ENCODE measurements at places on chromosomes 1 and 21.
A peak's percentile ranks its signal among the peaks of the same experiment; 100 is the strongest.

DNA sequence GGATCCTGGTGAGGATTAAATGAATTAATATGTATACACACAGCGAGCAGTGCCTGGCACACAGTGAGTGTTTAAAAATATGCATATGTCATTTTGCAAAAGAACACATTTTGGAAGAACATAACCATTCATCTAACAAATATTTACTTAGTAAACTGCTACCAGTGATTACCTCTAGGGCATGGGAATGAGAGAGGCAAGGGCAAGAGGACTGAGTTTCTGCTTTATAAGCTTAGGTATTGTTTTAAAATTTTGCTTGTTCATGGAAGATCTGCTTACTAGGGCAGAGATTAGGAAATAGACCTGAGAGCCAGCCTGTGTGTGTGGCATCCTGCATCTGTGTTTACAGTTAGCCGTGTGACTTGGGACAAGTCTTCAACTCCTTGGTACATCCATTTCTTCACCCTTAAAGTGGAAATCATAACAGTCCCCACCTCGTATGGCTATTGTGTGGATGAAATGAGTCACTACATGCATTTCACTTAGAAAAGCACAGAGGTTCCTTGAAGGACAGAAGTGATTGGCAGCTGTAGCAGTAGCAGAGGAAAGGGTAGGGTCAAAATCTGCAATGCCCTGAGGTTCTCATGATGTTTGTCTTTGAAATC lies 198.5 kb upstream of the FMN2 start:
- DNase-seq, result peak; percentile 9

DNA sequence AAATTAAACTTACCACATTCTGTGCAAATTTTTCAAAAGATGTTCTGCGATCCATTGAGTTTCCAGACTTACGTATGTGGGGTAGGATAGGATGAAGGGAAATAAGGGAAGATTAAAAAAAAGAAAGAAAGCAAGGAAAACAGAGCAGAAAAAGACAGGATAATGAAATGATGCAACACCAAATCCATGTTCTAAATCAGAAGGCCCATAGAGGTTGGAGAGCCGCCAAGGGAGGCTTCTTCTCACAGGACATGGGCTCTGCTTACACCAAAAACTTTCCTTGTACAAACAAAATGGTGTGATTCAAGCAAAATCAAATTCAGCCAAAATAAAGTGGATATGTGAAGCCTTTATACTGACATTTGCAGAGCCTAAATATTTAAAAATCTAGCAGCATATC lies 189.5 kb upstream of the GREM2 start:
- no peak for DNase-seq

- no peak for DNase-seq
These were observed 59.7 kb downstream of the TNR start for GRCh38 chr1:175683491-175684298.

GRCh38 chr21:46660505-46660904 lies 25.0 kb downstream of the PRMT2 start:
- DNase-seq, result no peak

DNA sequence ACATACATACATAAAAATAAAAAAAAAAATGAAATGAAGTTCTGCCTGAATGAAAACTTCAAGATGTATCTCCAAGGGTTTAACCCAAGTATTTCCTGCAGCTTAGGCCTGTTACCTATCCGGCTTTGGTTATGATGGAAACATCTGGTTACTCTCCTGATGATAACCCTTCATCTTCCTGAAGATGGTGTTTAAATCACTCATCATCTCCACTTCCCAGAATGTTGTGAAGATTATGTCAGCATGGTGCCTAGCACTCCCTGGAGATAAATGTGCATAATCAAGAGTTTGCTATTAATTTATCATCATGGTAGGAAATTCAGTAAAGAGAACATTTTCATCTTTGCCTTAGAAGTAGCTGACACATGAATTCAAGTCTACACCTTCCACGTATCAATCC lies 52.9 kb upstream of the ZNF326 start:
- DNase-seq, result no peak

- no peak for DNase-seq
These were observed 55.6 kb upstream of the ACTRT2 start for GRCh38 chr1:2965676-2966075.

DNA sequence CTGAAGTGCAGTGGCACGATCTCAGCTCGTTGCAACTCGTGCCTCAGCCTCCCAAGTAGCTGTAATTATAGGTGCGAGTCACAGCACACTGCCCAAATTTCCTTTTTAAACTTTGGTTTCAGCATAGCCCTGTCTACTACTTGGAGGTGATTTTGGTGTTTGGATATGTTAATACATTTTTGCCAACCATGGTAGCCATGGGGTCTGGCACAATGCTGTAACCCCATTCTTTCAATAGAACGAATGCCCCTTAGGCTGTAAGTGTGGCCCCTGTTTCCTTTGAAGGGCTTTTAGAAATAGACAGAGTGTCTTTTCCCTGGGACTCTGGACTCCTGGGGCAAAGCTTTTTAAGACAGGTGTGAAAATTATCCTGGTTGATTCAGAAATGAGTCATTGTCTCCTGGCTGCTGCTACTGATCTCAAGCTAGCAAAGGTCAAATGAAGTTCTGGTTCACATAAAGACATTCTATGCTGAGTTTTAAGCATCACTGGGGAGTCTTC lies 141.1 kb upstream of the RUNX1 start:
- DNase-seq, result no peak

DNA sequence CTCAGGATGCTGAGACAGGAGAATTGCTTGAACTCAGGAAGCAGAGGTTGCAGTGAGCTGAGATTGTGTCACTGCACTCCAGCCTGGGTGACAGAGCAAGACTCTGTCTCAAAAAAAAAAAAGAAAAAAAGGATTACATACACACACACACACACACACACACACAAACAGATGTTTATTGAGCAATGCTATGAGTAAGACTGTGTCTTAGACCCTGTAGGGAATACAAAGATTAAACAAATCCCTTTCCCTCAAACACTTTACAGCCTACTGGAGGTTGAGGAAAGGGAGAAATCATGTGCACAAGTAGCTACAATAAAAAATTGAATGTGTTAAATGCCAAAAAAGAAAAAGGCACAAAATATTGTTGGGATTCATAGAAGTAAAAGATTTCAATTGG lies 58.1 kb downstream of the RPAP2 start:
- peak; percentile 71 for DNase-seq

- no peak for DNase-seq
These were observed 102.6 kb downstream of the AJAP1 start for GRCh38 chr1:4756851-4757580.

GRCh38 chr1:23772049-23772853 lies 6.0 kb upstream of the PITHD1 start:
- DNase-seq, result peak; percentile 75

- DNase-seq, result no peak
These were observed 30.9 kb downstream of the SMIM12 start for GRCh38 chr1:34828611-34829010.

GRCh38 chr1:116417678-116418077 lies 44.6 kb downstream of the ATP1A1 start:
- no peak for DNase-seq

DNA sequence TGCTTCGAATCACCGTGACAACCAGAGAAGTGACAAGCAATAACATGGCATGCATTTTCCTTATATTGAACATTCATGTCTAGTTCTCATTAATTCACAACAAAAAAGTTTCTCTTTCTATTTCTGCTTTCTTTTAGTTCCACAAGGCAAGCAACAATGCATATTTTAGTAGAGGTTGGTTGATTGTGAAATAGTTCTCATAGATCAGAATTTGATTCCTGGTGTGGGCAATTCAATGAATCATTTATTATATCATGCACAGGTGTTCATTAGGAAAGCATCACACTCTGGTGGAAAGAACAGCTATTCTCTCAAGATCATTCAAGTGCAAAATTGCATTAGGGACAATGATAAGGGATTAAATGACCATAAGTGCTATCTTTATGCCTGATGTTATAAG lies 980.9 kb downstream of the BRINP3 start:
- DNase-seq, result no peak

DNA sequence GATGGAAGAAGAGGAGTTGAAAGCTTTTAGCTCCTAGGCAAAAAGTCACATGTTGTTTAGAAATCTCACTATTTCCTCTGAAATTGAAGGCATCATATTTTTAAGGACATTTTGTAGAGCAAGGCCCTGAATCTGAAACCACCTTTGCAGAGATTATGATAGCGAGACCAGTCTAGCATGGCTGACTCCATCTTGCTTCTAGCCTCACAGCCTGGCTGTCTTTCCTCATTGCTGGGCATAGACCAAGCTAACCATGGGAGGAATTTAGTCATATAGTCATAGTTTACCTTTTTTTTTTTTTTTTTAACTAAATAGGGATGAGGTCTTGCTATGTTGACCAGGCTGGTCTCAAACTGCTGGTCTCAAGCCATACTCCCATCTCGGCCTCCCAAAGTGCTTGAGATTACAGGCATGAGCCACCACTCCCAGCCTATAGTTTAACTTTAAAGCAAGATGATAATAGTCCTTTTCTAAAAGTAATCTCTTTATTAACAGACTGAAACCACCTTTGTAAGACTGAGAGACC lies 42.2 kb upstream of the ZNF326 start:
- DNase-seq, result no peak

DNA sequence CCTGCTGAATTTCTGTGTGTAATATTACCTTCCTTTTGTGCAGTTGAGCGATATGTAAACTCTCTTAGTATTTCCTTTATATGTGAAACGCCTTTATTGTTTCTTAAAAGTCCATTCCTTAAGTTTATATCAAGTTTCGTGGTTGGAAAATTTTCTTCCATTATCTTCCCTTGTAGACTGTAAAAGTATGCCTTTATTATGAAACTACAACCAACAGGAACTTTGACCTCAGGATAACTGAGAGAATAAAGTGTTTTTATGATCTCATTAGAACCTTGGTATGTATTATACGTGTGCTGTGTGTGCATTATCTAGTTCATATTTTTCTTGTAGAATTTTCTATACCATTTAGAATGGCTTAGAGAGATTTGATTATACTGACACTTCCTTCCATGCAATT lies 3.1 kb upstream of the CDC14A start:
- no peak for DNase-seq

- DNase-seq, result no peak
These were observed 4.4 kb upstream of the BATF3 start for GRCh38 chr1:212703991-212704564.

DNA sequence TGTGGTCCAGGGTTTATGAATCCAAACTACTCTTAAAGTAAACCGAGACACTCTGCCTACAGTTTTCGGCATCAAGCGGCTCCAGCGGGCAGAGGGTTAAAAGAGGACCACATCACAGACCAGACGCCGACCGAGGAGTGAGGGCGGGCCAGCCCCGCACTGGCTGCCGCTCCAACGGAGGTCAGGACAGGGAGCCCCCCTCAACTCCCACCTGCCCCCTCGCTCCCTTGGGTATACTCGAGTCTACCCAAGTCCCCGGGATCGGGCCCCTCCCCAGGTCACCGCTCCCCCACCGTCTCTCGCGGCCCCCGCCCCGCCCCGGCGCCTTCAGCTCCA lies 312 bp downstream of the ARNT start:
- DNase-seq, result peak; percentile 22

DNA sequence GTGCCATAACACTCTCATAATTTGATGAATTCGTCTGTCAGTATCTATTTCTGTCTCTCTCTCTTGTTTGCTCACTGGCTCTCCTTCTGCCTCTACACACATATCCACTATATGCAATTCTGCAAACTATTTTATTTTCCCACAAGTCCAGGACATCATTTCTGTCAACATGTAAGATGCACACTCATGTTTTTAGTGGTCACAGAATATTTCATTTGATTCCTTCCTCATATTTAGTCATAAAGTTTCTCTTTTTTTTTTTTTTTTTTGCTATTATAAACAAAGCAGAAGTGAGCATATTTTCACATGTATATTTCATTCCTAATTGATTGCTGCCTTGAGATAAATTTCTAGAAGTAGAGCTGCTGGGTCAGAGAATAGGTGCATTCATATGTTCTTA lies 165.3 kb downstream of the PGBD5 start:
- DNase-seq, result no peak

DNA sequence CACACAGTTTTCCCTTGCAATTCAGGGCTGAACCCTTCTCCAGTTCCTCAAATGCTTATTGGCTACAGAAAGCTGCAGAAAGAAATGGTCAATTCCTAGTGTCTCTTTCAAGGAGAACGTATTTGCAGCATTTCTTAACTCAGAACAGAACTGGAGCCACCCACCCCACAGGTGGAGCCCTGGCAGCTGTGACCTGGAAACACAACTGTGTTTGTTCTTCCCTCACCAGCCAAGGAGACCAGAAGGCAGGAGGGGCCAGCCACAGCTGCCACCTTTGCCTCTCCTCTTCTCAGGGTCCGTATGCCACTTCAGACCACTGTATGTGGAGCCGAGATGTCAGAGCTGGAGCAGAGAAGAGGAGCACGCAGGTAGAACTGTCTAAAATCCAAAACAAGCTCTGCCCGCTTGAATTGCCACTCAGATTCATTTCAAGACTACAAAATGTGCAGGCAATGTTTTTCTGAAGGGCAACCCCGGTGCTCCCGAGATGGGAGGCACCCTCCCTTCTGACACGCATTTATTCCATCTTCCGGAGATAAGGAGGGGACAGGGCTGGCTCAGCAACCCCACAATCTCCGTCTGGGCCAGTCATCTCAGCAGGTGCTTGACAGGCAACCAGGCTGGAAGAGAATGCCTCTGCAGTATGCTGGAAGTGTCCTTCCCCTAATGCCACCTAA lies 16.7 kb downstream of the CD247 start:
- no peak for DNase-seq

- no peak for DNase-seq
These were observed 122.2 kb upstream of the VAMP3 start for GRCh38 chr1:7648761-7649384.

DNA sequence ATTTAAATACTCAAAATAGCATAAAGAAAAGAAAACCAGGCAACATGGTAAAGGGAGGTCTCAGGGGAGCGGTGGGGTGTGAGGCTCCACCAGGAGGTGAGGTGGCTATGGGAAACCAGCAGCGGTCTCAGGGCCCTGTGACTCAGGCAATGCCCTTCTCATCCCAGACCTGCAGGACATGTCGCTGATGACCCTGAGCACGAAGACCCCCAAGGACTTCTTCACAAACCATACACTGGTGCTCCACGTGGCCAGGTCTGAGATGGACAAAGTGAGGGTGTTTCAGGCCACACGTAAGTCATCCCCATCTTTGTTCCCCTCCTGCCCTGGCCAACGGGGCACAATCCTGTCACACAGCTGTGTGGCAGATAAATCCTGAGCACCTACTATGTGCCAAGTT lies 31.5 kb downstream of the PADI4 start:
- no peak for DNase-seq
